HT1080 (cell line): ENCODE measurements at places on chromosomes 1 and 21.

DNA sequence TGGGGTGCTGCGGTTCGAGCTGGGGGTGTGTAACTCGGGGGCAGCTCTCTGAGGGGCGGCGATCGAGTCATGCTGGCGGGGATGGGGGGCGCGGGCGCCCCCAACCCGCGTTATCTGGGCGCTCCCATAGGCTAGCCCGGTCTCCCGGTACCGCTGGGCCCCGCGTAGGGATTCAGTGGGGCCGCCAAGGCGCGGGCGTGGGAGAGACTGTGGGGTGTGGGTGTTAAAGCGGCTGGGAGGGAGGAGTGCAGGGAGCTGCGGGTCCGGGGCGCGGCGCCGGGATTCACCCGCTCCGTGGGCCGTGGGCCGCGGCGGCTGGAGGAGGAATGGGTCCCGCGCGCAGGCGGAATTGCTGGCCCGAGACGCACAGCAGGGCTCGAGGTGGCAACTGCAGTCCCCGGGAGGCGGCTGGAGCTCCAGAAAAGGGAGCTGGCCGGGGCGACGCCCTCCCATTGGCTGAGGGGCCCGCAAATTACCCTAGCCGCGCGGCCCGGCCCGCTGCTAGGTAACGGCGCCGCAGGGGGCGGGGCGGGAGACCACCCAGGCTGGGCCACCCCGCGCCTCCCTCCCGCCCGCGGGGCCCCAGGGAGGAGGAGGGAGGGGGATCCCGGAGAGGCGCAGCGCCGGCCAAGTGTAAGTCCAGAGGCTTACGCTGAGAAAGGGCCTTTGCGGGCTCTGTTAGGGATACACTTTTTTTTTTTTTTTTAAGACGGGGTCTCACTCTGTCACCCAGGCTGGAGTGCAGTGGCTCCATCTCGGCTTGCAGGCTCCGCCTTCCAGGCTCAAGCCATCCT lies at the start of gene PTCH2:
TSS of gene PTCH2 (minus strand) at position 392 of the 794 bp plus-strand sequence. CDS start at position 71, 321 bp downstream.
- no peak for DNase-seq

GRCh38 chr1:1966071-1966740 lies 37.4 kb downstream of the CFAP74 start:
- no peak for DNase-seq

GRCh38 chr1:177448036-177448615 lies 277.4 kb downstream of the BRINP2 start:
- DNase-seq = no peak

DNA sequence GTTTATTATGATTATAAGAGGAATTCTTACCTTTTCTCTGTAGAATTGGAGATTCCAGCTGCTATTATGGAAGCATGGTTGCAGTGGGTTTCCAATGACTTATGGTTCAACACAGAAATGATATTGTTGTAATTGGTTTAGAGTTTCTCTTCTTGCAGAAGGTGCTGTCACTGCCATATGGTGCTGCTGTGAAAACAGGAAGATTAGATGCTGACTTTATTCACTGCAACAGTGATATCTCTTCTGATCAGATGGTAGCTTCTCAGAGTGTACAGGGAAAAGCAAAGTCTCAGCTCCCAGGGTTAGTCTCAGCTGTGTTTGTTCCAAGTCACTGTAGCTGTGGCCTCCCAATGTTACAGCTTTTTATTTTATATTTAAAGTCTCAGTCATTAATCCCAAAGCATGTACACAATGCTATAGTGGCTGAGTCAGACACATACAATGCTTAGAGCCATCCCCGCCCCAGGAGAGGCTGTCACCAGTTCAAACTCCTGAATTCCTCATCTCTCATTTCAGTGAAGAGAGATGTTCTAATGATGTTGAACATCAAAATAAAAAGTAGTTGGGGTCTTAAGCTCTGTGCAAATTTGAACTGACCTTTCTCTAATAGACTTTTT lies 42.7 kb upstream of the RGS2 start:
- no peak for DNase-seq

DNA sequence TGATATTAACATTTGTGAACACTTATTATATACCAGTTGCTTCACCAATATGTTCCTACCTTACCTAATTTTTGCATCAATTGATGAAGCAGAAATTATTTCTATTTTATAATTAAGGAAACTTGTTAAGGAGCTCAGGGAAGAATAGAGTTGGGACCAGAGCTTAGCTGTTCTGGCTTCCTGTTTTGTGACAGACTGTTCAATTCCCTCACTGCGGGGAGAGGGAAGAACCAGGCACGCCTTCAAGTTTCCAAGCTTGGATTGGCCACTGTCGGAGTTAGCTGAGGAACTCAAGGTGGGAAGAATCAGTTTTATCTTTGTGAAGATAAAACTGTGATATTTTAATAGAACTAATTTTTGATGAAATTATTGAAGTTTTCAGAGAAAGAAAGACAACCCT lies 142.3 kb upstream of the LMO4 start:
- no peak for DNase-seq

GRCh38 chr1:33317354-33317753 lies 3.5 kb downstream of the A3GALT2 start:
- DNase-seq = no peak

GRCh38 chr21:32908534-32908933 lies 117.2 kb upstream of the OLIG2 start:
- no peak for DNase-seq

GRCh38 chr1:172544481-172545104 lies 11.6 kb downstream of the SUCO start:
- no peak for DNase-seq

DNA sequence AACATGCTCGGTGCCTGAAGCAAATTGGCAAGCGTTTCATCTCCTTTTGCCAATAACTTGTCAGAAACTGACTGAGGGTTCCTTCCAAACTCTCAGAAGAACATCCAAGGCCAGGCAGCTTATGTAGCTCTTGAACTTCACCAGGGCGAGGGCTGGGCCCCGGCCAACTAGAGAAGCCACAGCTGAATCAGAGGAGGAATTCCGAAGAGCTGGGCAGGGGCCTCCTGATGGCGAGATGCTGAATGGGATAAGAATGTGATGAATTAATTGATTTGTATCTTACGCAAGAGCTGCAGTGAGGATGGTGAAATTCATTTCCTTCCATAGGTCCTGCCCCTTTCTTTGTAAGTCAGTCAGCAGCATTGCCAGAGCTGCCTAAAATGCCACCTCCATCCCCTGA lies 345.8 kb downstream of the KIF26B start:
- peak; percentile 75 for DNase-seq

- peak; percentile 42 for DNase-seq
Observed at GRCh38 chr1:151908228-151908691, 1.1 kb downstream of the THEM4 start.

- DNase-seq = no peak
Observed at GRCh38 chr21:38388203-38388602, 110.1 kb downstream of the ERG start.

DNA sequence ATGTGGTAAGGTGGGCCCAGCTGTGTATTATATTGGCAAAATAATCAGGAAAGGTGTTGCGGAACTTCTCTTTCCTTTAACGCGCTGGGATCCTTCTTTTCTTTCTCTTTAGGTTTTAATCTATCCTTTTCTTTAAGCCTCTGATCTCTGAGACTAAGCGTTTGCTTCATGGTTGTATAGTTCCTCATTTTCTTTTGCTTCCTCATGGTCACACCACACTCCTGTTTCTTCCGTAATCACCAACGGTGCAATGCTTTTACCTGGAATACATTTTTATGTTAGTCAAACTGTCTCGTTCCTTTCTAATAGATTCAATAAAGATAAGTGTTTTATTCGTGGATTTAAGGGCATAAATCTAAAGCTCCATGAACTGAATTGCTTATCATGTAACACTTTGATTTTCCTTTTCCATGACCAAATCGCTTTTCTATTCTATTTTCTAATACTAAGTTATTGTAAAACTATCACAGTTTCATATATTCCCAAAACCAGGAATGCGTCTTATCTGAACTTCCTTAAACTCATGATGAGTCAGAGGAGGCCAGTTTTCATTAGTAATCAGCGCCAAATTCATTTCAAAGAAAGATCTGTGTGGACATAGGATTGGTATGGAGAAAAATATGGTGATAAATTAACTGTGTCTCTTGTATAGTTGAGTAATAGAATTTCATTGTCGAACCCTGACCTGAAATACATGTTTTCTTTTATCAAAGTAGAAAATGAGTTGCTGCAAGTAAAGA lies 12.2 kb downstream of the SDCCAG8 start:
- peak; percentile 88 for DNase-seq

DNA sequence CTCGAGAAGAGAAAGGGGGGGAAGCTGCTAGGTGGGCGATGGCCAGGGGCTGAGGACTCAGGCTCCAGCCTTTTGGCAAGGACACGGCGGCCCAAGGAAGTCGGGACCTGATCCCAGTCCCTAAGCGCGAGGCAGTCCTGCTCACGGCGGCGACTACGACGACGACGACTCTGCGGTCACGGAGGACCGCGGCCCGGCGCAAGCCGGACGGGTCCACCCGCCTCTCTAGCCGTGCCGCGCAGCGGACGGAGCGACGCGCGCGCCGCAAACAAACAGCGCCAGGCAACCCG lies 401 bp downstream of the WNT9A start:
- DNase-seq = no peak

DNA sequence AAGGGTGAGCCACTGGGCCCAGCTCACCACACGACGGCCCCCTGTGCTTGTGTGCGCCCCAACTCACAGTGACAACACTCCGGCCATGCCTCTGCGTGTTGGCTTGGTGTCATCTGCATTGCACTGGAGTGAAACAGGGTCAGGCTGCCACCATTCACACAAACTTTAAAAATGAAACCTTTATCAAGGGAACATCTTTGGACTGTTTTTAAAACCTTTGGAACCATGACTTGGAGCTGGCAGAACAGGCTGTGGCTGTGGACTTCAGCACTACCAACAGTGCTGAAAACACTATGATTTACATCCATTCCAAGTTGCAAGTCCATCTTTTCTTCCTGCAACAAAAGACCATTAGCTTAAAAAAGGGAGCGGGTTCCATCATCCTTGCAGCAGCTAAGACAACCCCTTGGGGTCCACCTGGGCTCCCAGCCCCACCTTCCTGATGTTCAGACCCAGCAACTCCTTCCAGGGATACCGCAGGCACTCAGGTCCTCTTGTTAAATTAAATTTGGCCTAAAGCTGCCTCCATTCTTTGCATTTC lies 25.6 kb downstream of the POFUT2 start:
- DNase-seq = no peak

- DNase-seq = no peak
Observed at GRCh38 chr1:190975827-190976226, 498.2 kb upstream of the BRINP3 start.

DNA sequence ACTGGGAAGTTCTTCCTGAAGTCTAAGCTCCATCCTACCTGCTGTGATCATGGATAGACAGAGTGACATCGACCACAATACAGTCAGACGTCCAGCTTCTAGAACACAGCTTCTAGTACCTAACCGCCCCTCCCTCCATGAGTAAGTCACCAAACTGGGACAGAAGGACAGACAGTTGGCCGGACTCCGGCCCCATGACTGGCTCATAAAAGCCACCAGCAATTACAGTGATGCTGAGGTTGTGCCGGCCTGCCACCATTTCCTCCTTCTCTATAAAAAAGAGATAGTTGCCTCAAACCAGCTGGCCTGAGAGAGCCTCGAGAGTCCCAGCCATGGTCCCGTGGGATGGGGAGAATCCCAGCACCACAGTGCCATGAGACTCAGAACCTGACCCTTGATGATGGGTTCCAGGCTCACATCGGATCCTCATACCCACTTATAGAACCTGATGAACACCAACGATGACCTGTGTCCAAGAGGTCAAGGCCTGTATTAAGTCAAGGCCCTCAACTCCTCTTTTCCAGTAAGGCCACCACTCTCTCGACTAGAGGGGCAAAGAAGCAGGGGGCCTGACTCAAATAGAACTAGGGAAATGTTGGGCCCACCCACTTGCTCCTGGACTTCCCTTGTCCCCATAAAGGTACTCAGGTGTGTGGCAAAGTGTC lies 3.4 kb downstream of the MEF2D start:
- DNase-seq = no peak

DNA sequence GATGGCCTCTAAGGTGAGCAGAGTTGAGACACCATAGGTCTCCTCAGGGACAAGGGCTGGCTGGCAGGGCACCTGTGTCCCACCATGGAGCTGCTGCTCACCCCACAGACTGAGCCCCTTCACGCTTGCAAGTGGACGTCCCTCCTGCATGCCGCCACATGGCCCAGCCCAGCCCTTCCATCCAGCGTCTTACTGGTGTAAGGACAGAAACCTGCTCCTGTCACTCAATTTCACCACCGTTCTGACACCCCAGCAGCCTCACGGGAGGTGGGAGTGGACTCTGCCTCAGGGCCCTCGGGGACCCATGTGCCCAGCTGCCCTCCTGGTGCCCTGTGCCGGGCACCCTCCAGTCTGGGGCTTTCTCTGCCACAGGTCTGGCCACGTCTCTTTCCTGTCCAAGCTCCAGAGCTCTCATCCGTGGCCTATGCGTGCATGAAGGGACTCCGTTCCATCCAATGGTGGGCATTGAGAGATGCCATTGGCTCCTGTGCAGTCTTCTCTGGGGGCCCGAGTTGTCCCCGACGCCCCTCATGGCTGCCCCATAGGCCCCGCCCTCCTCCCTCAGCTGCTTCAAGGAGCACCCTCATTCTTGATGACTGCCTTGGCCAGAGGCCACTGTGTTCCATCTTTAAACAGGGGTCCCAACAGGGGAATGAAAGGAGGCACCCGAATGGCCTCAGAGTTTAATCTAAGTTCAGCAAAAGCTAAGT lies 42.6 kb upstream of the COL6A1 start:
- no peak for DNase-seq

DNA sequence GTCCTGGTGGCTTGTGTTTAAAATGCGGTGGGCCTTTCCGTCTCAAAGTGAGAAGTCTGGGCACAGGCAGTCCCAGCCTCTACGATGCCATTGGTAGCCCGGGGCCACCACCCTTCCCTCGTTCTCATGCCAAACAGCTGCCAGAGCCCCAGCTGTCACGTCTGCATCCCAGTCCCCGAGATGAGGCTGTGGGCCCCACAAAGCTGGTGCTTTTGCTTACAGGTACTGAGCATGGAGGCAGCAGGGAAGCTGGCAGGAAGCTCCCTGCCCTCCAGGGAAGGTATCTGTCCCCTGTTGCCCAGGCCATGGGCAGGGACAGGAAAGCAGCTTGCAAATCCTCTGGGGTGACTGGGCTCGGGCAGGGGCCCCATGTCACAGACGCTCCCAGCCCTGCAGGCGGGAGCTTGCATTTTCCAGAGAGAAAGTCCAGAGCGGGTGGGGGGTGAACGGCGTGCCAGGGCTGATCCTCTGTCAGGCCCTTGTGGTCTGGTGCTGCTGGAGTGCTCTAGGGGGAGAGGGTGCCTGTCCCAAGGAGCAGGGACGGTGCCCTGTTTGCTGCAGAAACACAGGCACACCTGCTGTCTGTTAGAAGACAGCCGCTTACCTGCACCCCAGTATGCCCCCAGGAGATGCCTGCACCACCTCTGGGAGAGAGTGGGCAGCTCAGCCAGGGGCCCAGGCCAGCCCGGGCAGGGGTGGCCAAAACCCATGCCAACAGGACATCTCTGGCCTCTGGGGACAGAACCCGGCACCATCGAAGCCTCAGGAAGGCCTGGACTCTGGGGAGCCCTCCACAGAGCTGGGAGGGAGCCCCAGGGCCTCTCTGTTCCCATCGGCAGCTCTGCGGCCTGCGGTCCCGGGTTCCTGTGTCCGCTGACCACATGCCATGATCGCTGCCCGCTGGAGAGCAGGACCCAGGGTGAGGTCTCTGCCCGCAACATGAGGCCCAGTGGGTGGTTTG lies 45.9 kb downstream of the SLX9 start:
- DNase-seq = no peak
